A549 treated with dexamethasone at 1 μM for 4 hours (cell line): ENCODE measurements at places on chromosomes 3 and 15. TPM values are rescaled to one million over a fixed set of nuclear protein-coding genes. Genes with fewer than 3 reads are reported as not detected.

Gene HDC
- 0.05 to 0.09 TPM (median 0.08 TPM) in 4 of 5 replicates, not detected in the other for total RNA-seq

Gene RNF123
- total RNA-seq = 8.5 to 16.5 TPM (median 14.4 TPM) in 5 replicates

Gene KLHL6
- total RNA-seq = 0.01 to 0.02 TPM (median 0.01 TPM) in 3 of 5 replicates, not detected in the others

Gene IGSF11
- 3.6 to 5.4 TPM (median 5.1 TPM) in 5 replicates for total RNA-seq

Gene CFAP91
- total RNA-seq = 0.21 to 0.32 TPM (median 0.23 TPM) in 4 of 5 replicates, not detected in the other

Gene FRMD5
- total RNA-seq = 1.8 to 2.3 TPM (median 2.0 TPM) in 5 replicates

Gene NEDD4
- 96.6 to 132 TPM (median 115 TPM) in 5 replicates for total RNA-seq

Gene CLDN18
- not detected in 5 replicates for total RNA-seq

Gene MORC1
- 0.02 TPM in 1 of 5 replicates, not detected in the others for total RNA-seq

Gene LEKR1
- total RNA-seq = 0.49 to 1.1 TPM (median 0.77 TPM) in 5 replicates

Gene NPAP1
- total RNA-seq = not detected in 5 replicates

Gene RNF168
- 3.7 to 5.0 TPM (median 4.6 TPM) in 5 replicates for total RNA-seq

Gene IL17RD
- total RNA-seq = 0.62 to 1.3 TPM (median 1.2 TPM) in 5 replicates

Gene C2CD4A
- 0.11 to 0.14 TPM (median 0.12 TPM) in 5 replicates for total RNA-seq

Gene EIF4E3
- 3.6 to 5.2 TPM (median 4.7 TPM) in 5 replicates for total RNA-seq

Gene GOLGA6D
- total RNA-seq = not detected in 5 replicates

Gene CISH
- total RNA-seq = 0.53 to 0.76 TPM (median 0.61 TPM) in 5 replicates

Gene CCDC191
- total RNA-seq = 1.4 to 2.1 TPM (median 1.7 TPM) in 5 replicates

Gene ATP13A5
- total RNA-seq = not detected in 5 replicates

Gene ARRDC4
- total RNA-seq = 0.13 to 0.20 TPM (median 0.15 TPM) in 5 replicates

Gene KBTBD13
- not detected in 5 replicates for total RNA-seq

Gene SLC28A1
- 0.04 TPM in 1 of 5 replicates, not detected in the others for total RNA-seq

Gene SLC51A
- not detected in 5 replicates for total RNA-seq

Gene MON1A
- total RNA-seq = 5.1 to 9.3 TPM (median 8.0 TPM) in 5 replicates

Gene FBXW12
- total RNA-seq = not detected in 5 replicates

Gene PLA2G4E
- total RNA-seq = 0.01 TPM in 1 of 5 replicates, not detected in the others

Gene GRM2
- 0.02 to 0.10 TPM (median 0.05 TPM) in 3 of 5 replicates, not detected in the others for total RNA-seq

Gene DNAH12
- total RNA-seq = 0.01 to 0.18 TPM (median 0.07 TPM) in 5 replicates

Gene SLC22A14
- 0.04 to 0.14 TPM (median 0.08 TPM) in 4 of 5 replicates, not detected in the other for total RNA-seq

Gene TP63
- total RNA-seq = 0.09 to 0.30 TPM (median 0.18 TPM) in 5 replicates

Gene BFSP2
- total RNA-seq = not detected in 5 replicates

Gene FAM81A
- 9.7 to 14.8 TPM (median 13.1 TPM) in 5 replicates for total RNA-seq

Gene IGSF10
- total RNA-seq = 0.34 to 0.53 TPM (median 0.40 TPM) in 5 replicates

Gene NRROS
- 0.03 to 0.04 TPM (median 0.04 TPM) in 3 of 5 replicates, not detected in the others for total RNA-seq

Gene DNAJA4
- total RNA-seq = 0.02 to 0.09 TPM (median 0.07 TPM) in 3 of 5 replicates, not detected in the others

Gene NDUFB5
- 43.6 to 56.2 TPM (median 46.9 TPM) in 5 replicates for total RNA-seq

Gene IL20RB
- total RNA-seq = 0.87 to 1.6 TPM (median 0.97 TPM) in 5 replicates

Gene TMCO5A
- total RNA-seq = not detected in 5 replicates

Gene BBX
- 13.3 to 24.7 TPM (median 21.7 TPM) in 5 replicates for total RNA-seq

Gene CASR
- total RNA-seq = not detected in 5 replicates

Gene EXD1
- total RNA-seq = 0.35 TPM in 1 of 5 replicates, not detected in the others

Gene DLEC1
- 0.04 to 0.05 TPM in 2 of 5 replicates, not detected in the others for total RNA-seq

Gene GREM1
- total RNA-seq = 2.3 to 5.9 TPM (median 3.8 TPM) in 5 replicates
